ENCODE measurements at places on chromosomes 11 and 22.

DNA sequence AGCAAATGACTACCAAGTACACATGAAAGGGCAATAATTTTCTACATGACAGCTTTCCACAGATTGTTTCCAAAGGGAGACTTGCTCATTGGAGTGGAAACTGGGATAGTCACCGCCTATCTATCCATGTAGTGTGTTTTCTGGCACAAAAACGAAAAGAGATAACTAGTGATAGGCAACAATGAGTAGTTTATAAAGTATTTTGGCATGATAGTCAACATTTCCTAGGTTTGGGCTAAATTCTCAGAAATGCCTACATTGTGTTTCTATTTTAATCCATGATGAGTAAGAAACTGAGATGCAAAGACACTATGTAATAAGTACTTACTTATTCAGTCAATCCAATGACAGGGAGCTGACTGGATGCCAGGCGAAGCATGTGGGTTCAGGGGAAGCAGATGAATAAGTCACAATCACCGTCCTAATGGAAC, 1129.1 kb downstream of the DLG2 start:
- no peak for DNase-seq

GRCh38 chr22:37999640-38000272, 15.4 kb upstream of the SOX10 start:
- DNase-seq, result peak; percentile 82

DNA sequence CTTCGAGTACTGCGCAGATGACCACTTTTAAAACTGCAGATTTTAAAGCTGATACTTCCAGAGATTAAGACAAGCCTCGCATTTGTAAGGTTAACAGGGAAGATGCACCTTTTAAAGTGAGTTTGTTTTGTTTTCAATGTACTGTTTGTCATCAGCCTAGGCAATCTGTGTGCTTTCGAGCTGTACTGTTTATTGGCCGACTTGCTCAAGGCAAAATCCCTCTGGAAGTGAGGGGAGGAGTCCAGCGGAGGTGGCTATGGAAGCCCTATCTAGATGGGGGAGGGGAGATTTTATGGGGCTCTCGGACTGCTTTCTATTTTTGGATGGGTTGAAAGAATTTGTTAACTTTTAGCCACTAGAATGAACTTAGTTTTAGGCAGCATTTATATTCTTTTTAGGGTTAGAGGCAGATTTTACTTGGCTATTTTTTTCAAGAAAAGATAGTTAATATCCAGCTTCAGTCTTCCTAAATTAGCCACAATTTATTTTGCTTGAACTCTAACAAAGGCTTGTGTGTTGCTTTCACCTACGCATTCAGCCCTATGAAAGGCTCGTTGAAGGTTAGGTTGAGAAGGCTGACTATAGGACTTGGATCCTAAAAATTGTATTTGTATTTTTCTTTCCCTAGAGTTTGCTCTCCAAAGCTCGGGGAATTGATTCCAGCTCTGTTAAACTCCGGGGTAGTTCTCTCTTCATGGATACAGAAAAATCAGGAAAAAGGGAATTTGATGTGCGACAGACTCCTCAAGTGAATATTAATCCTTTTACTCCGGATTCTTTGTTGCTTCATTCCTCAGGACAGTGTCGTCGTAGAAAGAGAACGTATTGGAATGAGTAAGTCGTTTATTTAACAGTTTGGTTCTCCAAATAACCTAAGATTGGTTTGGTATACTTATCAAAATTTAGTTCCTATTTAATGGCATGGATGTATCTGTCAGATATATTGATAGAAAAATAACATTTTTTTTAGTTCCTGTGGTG, 2.1 kb downstream of the WEE1 start:
- DNase-seq, result peak; percentile 66

GRCh38 chr11:65790104-65790901, 3.4 kb downstream of the OVOL1 start:
- DNase-seq, result no peak

- no peak for DNase-seq
Observed at GRCh38 chr11:2474059-2474901, 29.5 kb downstream of the KCNQ1 start.
